Activated effector memory CD4-positive, alpha-beta T cell treated with Interleukin-2 at 50 U/mL for 16 hours (primary cell): ENCODE measurements at places on chromosomes 5 and 9.

DNA sequence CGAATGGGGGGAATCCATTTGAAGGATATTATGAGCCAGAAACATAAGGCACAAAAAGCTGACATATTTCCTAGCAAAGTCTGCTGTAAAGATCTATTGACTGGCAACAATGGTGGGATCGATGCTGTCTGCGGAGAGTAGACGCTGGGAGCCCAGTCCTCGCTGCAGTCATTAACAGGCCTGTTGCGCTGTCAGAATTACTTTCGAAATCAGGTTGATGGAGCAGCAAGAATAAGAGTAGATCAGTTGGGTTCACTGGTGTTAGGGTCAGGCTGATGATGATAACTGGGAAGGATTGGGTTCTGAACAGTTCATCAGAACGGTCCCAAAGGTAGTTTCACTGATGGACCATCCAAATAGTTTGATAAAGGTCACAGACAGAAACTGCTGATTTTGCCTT, 87.1 kb downstream of the MEGF10 start:
- DNase-seq, result no peak

- DNase-seq, result no peak
Measured at GRCh38 chr9:107046692-107047091, 183.7 kb downstream of the ZNF462 start.

- DNase-seq, result no peak
Measured at GRCh38 chr5:139100825-139101224, 97.3 kb downstream of the SIL1 start.

- DNase-seq, result no peak
Measured at GRCh38 chr9:132141948-132142594, 19.8 kb upstream of the NTNG2 start.

DNA sequence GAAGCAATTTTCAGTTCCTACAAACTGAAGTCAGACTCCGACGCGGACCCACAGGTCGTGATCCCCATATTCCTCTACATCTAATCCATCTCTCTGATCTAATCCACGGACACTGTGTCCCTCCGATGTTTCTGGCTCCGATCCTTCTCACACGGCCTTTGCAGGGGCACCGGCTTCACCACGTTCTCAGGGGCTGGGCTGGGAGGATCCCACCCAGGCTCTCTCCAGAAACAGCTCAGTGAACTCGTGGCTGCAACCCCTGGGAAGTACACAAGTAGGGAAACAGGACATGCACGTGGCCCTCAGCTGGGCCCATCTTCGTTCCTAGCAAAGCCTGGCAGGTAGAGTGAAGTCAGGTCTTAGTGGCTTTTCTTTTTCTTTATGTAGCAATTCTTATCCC, 49.1 kb upstream of the OLFM1 start:
- no peak for DNase-seq
